CMK (cell line): ENCODE measurements at places on chromosomes 7 and 10.

- no peak for DNase-seq
Observed at GRCh38 chr10:125134916-125135770, 25.2 kb downstream of the CTBP2 start.

DNA sequence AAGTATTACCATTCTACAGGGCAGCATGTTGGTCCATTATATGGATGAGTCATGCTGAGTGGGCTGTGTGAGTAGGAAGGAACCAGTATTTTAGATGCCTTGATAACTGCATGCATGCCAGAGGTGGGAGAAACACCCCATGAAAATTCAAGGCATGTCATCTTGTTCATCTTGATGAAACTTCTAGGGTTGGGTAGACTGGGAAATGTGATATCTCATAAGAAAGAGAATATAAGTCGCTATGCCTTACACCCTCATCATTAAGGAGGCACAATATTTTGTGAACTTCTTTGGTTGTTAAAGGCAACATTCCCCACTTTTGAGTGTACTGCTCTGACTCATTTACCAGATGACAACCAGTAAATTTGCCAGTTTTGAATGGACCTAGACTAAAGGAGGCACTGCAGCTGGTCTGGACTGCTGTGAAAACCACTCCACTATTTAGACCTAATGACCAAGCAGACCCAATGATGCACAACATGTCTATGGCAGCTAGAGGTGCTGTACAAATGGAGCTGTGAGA is 48.0 kb downstream of the ZNF365 start:
- no peak for DNase-seq

GRCh38 chr10:131647789-131648188 is 253.0 kb upstream of the PPP2R2D start:
- no peak for DNase-seq

- DNase-seq, result no peak
Observed at GRCh38 chr10:121952226-121952625, 22.8 kb downstream of the NSMCE4A start.

DNA sequence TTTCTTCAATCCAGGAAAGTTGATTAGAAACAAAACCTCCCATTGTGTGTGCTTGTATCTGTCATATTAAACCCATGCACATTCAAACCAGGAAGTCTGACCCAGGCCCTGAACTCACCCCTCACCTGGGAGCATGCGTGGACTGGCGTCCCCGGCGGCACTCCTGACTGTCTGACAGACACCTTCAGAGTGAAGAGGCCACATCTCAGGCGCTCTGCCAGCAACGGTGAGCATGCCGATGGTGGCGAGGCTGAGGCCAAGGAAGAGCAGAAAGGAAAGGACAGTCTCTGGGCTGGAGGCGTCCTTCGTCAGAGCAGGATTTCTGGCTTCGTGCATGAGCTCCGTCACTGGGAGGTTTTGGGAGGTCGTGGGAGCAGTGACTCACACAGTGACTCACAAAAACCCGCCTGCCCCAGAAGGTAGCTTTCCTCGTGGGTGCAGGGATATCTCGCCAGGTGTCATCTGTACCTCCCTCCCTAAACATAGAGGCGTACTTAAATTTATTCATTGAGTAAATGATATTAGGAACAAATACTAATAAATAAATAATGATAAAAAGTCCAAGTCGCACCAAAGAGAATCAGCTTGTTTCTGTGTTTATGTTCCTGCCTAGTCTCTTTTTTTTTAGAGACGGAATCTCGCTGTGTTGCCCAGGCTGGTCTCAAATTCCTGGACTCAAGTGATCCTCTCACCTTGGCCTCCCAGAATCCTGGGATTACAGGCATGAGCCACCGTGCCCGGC is 13.5 kb downstream of the IQCE start:
- DNase-seq, result no peak

GRCh38 chr10:124477614-124478363 is 16.2 kb downstream of the LHPP start:
- DNase-seq, result no peak

DNA sequence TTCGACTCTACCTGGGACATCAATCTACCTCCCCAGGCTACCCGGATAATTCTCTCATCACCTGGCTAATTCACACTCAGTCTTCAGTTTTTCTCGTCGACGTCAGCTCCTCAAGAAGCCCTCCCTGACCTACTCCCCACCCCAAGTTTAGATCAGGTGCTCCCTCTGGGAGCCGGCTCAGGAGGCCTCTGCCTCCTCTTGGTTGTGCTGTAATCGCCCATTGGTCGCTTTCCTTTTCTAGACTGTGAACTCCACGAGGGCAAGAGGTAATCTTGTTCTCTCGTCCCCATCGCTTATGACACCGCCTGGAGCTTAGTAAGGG is 461 bp upstream of the WIPF3 start:
- no peak for DNase-seq

DNA sequence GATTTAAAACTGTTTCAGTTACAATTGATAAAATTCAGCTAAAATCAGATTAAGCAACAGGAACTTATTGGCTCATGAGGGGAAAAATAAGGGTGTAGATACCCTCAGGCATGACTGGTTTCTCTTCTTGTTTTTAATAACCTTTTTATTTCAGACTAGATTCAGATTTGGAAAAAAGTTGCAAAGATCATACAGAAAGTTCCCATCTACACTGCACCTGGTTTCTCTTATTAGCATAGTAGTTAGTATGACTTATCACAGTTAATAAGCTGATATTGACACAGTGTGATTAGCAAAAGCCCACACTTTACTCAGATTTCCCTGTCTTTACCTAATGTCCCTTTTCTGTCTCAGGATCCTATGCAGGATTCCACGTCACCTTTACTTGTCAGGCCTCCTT is 53.3 kb downstream of the HTR5A start:
- no peak for DNase-seq

DNA sequence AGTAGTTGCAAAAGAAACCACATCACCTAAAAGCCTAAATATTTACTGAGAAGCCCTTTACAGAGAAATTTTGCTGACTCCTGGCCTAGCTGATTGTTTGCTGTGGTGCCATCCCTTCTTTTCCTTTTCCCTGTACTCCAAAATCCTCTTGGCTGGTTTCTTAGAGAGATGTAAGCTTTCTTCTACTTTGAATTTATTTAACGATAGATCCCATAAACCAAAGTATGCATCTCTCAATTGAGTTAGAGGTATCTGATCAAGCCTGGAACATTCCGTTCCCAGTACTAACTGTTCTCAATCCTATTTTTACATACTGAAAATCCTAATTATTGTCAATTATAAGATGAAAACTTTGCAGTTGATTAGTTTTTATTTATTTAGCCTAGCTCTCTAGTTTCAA is 6.3 kb downstream of the TMEM60 start:
- no peak for DNase-seq

- no peak for DNase-seq
Observed at GRCh38 chr7:90961037-90961725, 303.1 kb upstream of the FZD1 start.

DNA sequence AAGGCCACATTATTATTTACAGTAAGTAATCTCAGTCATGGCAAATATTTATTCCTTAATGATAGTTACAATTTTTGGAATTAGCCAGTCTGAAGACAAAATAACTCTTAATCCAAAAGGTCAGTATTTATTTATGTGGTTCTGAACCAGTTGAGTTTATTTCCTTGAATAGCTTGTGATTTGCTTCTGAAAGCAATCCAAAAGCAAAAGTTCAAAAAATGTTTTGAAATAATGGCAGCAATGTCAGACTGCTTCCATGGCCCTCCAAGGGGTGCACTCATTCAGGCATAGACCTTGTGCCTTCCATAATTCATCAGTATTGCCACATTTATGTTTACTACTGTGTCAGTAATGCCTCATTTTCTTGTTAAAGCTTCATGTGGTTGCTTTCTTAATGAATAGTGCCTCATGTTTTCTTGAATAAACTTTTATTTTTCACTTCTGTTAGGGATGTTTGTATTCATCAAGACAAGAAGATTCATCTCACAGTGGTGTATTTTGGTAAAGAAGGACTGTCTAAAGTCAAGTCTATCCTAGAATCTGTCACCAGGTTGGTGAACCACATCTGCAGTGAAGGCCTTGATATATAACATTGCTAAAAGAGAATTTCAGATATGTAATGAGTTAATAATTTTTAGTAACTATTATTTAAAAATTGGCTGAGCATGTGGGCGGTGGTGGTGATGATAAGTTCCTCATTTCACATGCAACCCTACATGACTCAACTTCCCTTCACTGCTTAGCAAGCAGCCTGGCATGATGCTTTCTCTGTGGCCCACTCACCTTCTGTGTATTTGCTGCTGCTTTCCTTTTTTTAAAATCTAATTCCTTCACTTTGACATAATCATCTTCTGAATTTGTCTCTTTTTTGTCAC is 22.0 kb downstream of the CSGALNACT2 start:
- DNase-seq, result no peak

GRCh38 chr10:19826712-19827111 is 10.5 kb downstream of the PLXDC2 start:
- DNase-seq, result no peak

DNA sequence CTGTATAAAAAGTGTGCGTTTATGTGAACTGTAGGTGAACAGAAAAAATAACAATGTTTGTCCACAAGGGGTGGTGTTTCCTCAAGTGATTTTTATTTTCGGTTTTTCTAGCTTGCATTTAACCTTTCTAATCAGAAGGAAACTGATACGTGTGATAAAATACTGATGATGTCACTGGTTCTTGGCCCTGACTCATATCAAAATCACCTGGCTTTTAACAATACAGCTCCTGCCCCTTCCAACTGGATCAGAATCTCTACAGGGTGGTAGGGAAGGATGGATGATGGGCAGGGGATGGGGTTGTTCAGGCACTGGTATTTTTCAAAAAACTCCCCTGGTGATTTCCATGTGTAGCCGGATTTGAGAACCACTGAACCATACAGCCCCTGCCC is 10.9 kb downstream of the NPFFR1 start:
- no peak for DNase-seq

DNA sequence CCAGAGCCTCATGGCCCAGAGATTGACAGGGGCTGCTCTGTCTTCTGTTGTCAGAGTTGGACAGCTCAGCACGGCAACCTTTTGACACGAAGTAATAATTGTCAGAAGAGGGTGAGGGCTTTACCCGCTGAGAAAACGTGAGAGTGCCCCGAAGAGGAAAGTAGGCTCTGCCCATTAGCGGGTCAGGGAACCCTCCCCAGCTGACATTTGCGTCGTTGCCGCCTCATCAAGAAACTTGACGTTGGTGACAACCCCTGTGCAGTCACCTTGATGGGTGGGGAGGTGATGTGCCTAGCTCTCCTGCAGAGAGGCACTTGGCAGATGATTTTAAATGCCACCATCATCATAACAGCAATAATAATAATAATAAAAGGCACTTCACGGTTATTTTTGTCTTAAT is 202.1 kb downstream of the USP6NL start:
- no peak for DNase-seq

- no peak for DNase-seq
Observed at GRCh38 chr10:93099670-93100069, 26.0 kb downstream of the CYP26A1 start.

- DNase-seq, result no peak
Observed at GRCh38 chr7:107133396-107133795, 35.4 kb upstream of the HBP1 start.

DNA sequence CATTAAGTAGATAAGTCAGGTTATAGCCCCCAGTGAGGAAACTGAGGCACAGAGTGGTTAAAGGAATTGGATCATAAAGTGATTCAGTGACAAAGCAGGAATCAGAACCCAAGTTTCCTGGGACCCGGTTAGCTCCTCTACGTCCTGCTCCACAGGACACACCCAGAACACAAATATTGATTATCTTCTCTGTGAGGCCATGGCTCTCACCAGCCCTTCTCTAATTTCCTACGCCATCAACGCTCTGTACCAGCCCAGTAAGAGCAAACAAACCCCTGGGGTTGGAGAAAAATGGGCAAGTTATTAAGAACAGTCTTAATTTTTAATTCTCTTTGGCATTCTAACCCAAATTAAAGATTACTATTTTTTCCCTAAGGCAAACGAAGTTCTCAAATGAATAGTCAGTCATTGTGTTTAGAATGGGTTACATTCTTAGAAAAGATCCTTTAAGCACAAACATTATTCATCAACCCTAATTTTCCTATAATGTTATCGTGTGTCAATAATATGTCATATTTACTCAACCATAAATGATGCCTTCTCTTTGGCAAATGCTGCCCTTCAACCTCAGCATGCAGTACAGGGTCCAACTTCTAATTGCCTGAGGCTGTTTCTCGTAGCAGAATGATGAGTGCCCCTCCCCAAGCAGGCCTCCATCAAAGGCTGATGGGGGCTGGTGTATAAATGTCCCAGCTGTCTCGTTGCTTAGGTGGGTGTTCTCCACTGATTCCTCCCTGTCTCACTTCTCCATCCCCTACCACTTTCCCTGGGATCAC is 25.4 kb upstream of the TM9SF3 start:
- DNase-seq, result no peak

GRCh38 chr10:6267941-6268340 is 65.2 kb downstream of the PFKFB3 start:
- DNase-seq, result no peak

- DNase-seq, result peak; percentile 20
Observed at GRCh38 chr7:29749701-29750321, 56.5 kb upstream of the WIPF3 start.

DNA sequence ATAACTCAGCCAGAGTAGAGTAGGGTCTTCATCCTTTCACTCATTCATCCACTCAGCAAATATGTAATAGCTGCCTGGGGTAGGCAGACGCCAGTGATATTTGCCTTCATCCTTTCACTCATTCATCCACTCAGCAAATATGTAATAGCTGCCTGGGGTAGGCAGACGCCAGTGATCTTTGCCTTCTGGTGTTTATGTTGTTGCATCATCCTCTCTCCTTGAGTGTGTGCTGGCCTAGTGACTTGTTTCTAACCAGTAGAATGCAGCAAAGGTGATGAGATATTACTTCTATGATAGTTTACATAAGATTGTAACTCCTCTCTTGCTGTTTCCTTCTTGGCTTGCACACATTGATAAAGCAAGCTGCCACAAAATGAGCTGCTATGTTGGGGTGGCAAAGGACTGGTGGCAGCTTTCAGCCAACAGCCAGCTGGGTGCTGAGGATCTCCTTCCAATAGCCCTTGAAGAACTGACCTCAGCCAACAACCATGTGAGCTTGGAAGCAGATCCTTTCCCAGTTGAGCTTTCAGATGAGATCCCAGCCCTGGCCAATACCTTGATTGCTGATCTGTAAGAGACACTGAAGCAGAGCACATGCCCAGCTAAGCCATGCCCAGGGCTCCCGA is 23.2 kb upstream of the MTPN start:
- no peak for DNase-seq

DNA sequence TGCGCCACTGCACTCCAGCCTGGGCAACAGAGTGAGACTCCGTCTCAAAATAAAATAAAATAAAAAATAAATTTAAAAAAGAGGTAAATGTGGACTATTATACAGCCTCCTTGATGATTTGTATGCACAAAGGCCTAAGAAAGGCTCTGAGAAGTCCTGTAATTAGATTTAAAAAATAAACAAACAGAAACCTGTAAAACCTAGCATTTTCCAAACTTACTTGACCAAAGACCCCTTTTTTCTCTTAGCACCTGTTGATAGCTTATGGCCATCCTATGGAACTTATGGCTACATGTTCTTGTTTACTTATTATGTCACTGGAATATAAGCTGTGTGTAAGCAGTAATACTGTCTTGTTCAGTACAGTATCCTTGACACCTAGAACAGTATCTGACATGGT is 5.7 kb downstream of the DNAJC2 start:
- no peak for DNase-seq
